Stimulated activated CD4-positive, alpha-beta T cell treated with anti-CD3 and anti-CD28 coated beads, Interleukin-12 subunit alpha, Interleukin-12 subunit beta, amount 100 ng/mL, for 48 hours (primary cell): ENCODE measurements at places on chromosomes 6 and 20.
A peak's percentile ranks its signal among the peaks of the same experiment; 100 is the strongest.

DNA sequence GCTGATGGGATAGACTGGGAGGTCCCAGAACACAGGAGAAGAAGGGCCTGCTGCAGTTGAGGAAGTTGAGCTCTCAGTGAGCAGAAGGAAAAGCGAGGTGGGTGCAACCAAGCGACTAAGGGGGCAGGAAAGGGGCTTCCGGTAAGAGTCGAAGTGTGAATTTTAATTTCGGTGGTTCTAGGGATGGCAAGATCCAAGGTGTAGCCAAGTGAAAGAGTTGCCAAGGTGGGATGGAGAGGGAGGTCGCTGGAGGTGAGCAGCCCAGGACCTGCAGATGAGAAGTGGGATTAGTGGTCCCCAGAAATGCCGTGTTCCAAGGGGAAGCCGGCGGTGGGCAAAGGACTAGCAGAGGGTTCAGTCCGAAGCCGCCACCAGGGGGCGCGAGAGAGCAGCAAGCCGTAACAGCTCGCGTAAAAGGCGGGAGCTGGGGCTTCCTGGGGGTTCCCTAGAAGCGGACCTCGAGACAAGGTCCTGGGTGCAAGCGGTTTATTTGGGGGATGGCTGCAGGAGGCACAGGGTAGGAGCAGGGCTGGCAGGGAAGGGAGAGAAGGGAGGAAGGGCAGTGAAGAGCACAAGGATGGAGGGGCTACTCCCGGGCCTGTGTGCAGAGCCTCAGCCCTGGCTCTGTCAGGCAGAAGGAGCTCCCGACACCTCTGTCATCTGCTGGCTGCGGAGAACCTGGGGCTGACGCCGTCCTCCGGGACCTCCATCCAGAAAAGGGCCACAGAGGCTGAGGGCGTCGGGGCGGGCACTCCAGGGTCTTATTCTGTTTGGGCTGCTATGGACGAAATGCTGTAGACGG is 103.6 kb downstream of the PAX1 start:
- peak; percentile 20 for DNase-seq

- no peak for DNase-seq
These were observed 78.1 kb downstream of the MMUT start for GRCh38 chr6:49384904-49385303.

DNA sequence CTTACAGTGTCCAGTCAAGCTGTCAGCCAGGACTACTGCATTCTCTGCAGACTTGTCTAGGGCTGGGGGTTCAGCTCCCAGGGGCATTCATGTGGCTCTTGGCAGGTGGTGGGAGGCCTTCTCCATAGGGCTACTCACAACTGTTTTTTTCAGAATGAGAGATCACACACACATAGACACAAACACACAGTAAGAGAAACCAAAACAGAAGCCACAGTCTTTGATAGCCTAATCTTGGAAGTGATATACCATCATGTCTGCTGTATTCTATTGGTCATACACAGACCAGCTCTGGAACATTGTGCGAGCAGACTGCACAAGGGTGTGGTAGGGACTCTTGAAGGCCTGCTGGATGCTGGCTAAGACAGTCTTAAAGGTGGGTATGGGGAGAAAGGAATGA is 13.5 kb downstream of the TMEM170B start:
- DNase-seq, result no peak

GRCh38 chr6:82712826-82713225 is 349.2 kb downstream of the TPBG start:
- DNase-seq, result no peak

GRCh38 chr6:84635081-84635761 is 129.2 kb downstream of the TBX18 start:
- DNase-seq, result no peak

DNA sequence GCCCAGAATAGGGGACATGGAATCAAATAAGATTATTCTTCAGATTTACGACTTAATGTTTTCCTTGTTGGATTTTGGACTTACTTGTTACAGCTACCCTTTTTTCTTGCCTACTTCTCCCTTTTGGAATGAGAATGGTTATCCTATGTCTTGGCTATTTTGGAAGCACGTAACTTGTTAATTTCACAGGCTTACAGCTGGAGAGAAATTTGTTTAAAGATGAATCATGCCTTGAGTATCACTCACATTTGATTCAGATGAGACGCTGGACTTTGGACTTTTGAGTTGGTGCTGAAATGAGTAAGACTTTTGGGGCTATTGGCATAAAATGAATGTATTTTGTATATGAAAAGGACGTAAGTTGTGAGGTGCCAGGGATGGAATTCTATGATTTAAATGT is 83.3 kb downstream of the SMPDL3A start:
- DNase-seq, result no peak

DNA sequence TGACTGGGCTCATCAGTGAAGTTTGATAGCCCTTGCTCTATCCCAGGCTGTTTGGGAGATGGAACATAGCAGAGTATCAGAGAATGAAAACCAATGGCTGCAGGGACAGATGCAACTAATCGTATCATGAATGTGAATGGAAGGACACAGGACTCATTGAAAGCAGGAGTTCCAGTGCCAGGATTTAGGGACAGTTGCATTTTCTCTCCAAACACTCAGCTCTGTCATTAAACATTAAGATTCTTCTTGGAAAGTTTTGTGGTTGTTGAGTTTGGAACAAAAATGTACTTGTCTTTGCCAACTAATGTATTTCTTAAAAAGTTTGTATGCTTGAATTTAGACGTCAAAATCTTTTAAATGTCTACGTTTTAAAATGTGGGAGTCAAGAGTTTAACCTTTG is 31.0 kb upstream of the GSTA5 start:
- no peak for DNase-seq

DNA sequence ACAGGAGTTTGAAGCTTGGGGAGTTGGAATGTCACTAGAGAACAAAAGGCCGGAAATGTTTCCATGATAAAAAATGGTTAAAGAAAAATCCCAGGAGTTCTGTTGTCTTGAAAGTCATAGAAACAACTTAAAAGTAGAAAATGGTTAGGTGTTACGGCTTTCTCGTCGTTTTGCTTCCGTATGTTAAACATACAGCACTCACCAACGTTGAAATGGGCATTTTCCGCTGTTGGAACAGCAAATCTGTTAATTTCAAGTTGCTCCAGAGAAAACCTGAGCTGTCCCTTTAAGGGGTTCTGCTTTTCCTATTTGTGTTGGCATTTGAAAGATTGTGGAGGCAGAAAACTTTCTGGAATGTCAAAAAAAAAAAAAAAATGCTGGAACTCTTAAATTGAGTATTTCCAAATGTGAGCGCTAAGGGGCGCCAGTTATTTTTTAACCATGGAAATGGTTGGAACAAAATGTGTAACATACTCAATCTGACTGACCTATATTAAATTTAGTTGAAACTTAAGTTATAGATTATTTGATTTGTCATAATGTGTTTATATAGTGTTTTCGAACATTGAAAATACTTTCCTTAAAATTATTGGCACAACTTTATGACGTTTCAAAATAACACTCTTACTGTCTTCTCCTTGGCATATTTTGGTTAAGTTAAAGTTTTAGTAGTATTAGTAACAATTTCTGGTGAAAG is 2.2 kb downstream of the QKI start:
- peak; percentile 43 for DNase-seq

GRCh38 chr20:16189371-16189770 is 383.9 kb downstream of the KIF16B start:
- DNase-seq, result no peak

- no peak for DNase-seq
These were observed 84.3 kb upstream of the TMEM181 start for GRCh38 chr6:158475344-158476302.

DNA sequence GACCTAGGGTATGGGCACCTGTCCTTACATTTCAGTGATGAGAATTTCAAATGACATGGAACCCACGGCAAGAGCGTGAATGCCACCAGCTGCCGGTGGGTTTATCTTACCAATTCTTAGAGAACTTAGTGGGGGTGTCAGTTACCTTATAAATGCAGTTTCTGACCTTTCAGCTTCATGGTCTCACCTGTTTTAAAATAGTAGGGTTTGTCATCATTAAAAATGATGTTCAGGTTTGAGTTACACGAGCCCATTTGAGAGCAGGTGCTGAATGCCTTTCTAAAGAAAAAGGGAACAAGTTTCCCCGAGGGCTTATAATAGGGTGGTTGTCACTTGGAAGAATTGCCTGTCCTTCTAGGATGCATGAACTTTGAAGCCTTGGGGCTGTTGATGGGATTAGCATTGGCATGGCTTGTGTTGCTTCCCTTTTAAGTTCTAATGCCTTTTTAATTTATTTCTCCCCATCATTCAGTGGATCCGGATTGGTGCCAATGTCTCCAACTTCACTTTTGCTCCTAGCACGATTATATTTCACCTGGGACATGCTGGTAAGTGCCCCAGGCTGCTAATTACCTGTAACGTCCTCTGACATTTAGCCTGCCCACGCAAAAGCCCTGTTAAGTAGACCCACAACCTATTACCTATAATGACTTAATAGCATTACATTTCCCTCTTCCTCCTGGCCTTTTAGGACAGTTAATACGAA is 27.9 kb downstream of the GHRH start:
- no peak for DNase-seq

DNA sequence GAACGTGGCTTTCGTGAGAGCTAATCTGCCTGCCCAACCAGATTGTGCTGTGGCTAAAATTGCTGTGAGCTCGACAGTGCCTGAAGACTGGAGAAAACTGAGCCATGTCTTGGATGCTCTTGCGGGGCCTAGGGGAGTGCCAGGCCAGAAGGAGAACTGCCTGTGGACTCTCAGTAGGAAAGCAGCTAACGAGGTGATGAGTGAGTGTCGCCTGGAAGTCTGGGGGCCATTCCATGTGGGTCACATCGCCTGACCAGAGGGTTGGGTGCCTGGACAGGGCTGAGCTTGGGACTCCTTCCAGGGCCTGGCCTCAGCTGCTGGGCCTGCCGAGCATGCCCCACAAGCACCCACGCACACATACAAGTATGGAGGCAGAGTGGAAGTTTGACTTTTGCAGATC is 166.5 kb downstream of the VEGFA start:
- no peak for DNase-seq

DNA sequence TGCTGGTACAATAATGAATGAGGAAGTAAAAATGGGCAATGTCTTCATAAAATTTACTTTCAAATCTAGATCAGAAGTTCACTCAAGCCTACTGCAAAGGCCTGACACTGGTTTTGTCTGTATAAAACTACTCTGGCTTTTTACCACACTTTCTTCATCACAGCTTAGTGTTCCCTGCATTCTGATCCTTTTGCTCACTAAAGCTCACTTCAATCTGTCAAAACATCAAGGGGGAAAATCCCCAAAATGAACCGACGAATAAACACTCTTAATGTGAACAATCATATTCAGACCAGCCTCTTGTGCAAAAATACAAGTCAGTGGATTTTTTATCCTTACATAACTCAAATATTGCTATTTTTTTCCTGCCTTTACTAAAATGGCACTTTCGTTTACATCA is 98.5 kb downstream of the PRDM1 start:
- no peak for DNase-seq

DNA sequence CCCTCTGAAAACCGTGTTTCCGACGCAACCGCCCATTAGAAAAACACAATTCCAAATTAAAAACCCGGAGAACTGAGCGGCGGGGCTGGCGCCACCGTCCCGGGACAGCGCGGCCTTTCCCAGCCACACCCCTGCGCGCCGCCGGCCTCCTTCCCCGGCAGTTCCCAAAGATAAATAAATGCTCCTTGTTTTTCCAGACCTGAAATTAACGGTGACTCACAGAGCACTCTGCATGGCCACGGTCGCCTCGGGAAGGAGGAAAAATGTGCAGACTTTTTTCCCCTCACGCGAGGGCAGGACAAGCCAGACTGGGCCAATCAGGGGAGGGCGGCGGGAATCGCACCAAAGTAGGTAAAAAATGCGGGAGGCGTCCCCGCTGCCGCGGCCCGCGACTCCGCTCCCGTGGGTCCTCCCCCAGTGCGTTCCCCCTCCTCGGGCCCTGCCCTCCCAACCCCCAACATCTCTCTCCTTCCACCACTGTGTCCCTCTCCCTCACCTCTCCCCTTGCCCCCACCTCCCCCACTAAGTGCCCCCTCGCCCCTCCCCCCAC is 828 bp upstream of the DSTN start:
- DNase-seq, result no peak

- DNase-seq, result no peak
These were observed 192.1 kb downstream of the TMEM242 start for GRCh38 chr6:157131250-157131649.

GRCh38 chr6:133948472-133948871 is 4.6 kb upstream of the TBPL1 start:
- DNase-seq, result no peak

DNA sequence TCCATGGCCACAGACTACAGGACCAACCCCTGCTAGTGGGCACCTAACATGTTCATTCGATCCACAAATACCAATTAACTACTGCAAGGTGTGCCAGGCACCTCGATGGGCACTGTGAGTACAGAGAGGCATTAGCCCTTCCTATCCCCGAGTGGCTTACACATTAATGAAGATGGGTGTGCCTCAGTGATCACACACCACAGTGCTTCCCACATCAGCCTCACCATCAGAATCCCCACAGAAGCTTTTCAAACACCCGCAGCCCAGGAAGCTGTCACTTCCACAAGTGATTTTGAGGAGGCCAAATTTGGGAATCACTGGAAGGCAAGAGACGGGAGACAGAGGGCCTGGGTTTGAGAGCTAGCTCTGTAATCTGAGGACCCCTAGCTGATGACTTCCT is 23.7 kb downstream of the EZR start:
- DNase-seq, result no peak

- DNase-seq, result no peak
These were observed 38.5 kb downstream of the SOD2 start for GRCh38 chr6:159654483-159655098.

DNA sequence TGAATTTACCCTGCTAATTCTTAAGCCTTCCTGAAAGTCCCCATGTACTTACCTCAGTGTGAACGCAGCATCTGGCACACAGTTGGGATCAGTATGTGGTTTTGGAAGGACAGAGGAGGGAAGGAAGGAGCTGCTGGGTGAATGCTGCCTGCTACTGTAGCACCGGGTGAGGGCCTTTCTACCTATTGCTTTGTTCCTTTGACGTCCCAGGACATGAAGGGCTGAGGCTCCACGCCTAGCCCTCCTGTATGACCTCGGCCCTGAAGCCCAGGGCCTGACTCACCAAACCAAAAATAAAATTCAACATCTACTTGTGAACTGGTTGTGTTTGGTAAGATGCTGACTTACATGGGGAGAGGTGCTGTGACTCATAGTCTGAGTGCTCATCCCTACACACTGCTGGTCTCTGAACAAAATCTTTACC is 51.1 kb downstream of the ARID1B start:
- DNase-seq, result peak; percentile 30

DNA sequence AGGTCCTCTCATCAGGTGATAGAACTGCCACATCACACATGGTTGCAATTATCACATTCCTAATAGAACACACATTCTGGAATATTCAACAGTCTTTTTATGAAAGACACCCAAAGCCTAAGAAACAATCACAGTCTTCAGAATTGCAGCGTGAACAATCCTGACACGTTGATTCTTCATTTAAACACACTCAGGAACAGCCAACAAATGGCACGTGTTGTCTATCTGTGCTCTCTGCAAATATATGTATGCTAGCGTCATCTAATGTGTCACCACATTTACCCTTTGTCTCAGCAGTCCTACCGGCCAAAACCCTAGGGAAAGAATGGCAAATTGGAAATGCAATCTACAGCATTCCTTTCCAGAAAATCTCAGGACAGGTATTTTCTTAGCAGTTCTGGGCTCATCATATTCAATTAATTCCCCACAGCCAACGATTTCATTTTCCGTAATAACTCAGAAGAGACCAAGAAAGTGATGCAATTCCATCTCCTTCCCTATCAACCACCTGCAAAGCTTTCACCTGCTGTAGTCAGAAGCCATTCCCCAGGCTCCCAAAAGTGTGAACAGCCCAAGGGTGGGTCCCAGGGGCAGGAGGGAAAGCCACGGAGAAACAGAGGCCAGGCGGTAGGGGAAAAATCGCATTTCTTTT is 280.3 kb upstream of the JARID2 start:
- DNase-seq, result no peak

GRCh38 chr6:158991017-158991723 is 8.8 kb downstream of the RSPH3 start:
- DNase-seq, result peak; percentile 25
